ENCODE measurements at places on chromosomes 4 and X.
A peak's percentile ranks its signal among the peaks of the same experiment; 100 is the strongest.

- DNase-seq: peak; percentile 17
Measured at GRCh38 chr4:56656346-56656643, 24.8 kb downstream of the HOPX start.

DNA sequence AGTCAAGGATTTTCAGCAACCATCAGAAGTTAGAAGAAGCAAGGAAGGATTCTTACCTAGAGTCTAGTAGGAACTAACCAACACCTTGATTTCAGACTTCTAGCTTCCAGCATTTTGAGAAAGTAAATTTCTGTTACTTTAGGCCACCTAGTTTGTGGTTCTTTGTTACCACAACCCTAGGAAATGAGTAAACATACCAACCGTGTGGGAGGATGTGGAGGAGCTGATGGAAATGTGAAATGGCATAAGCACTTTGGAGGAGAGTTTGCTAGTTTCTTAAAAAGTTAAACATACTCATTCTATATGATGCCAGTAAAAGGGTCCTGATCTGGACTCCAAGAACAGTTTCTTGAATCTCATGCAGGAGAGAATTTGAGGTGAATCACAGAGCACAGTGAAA, 679.4 kb downstream of the PDHA2 start:
- DNase-seq: no peak

GRCh38 chr4:36254371-36254770, 10.1 kb upstream of the ARAP2 start:
- no peak for DNase-seq

GRCh38 chr4:39637586-39638353, 895 bp downstream of the SMIM14 start:
- DNase-seq: no peak

DNA sequence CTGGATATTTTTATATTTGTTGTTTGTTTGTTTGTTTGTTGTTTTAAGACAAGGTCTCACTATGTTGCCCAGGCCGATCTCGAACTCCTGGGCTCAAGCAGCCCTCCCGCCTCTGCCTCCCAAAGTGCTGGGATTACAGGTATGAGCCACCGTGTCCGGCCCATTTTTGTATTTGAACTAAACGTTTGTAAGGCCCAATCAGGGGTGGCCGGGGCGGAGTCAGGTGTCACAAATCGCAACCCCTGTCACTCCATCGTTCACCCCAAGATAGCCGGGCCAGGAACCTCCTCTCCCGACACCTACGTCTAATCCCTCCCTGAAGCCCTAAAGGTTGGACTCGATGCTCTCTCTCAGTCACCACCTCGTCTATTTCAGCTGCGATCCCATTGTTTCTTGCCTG, 722 bp upstream of the EFHC2 start:
- DNase-seq: peak; percentile 44

DNA sequence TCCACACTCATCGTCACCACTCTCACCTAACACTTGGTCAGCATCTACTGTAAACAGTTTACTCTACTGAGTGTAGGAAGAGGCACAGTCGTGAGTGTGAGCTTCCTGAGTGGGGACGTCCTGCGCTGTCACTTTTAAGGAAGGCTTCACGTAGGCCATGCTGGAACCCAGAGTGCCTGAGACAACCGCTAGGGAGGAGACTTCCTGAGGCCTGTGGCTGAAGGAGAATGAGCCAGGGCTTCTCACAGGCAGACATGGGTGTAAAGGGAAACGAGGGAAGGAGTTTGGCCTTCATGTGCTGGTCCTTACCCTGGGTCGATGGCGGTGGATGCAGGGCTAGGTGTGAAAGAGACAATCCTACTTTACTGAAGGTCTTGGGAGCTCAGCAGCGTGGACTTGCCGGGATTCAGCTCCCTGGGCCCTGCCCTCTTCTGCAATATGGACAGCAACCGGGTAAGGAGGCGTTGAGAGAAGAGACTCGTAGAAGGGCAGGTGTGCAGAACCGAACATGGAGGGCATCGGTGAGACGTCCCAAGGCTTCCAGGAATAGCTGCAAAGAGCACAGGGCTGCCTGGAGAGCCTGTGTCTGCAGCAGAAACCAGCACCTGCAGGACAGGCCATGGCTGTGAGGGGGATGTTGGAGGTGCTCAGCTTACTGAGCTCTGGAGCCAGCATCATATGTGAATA, 48.7 kb upstream of the TLR3 start:
- no peak for DNase-seq

DNA sequence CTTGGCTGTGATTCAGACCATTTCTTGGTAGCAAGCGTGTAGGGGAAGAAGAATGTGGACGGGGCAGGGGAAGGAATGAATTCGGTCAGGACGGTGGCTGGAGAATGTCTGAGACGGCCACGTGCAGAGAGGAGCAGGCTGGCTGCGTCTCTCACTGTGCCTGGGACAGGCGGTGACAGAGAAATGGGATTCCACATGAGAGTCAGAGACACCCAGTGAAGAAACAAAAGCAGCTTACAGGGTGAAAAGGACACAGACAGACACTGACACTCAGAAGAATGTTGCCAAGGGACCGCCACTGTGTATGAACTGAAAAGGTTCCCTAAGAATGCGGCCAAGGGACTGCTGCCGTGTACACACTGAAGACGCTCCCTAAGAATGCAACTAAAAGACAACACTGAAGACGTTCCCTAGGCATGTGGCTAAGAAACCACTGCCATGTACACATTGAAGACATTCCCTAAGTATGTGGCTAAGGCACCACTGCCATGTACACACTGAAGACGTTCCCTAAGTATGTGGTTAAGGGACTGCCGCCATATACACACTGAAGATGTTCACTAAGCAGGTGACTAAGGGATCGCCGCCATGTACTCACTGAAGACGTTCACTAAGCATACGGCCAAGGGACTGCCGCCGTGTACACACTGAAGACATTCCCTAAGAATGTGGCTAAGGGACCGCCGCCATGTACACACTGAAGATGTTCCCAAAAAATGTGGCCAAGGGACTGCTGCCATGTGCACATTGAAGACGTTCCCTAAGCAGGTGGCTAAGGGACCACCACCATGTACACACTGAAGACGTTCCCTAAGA, 49.1 kb downstream of the DHRSX start:
- no peak for DNase-seq

DNA sequence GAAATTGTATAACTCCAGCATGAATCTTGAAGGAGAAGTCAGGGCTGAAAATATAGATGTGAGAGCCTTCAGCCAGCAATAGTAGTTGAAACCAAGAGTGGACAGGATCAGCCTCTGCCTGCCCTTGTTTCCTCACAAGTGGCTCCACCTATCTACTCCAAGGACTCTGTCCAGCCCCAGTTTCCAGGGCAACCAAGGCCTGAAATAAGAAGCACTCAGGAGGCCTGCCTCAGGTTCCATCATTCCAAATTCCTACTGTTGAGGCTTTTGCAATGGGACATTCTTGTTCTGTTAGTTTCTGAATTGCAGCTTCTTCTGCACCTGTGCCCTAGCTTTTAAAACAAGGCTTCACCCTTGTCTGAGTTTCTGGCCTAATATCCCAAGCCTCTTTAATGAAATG, 41.6 kb downstream of the TRPC5OS start:
- no peak for DNase-seq

GRCh38 chr4:142383800-142384470, 462.2 kb downstream of the INPP4B start:
- no peak for DNase-seq

- DNase-seq: no peak
Measured at GRCh38 chr4:101667348-101667747, 123.2 kb upstream of the BANK1 start.

DNA sequence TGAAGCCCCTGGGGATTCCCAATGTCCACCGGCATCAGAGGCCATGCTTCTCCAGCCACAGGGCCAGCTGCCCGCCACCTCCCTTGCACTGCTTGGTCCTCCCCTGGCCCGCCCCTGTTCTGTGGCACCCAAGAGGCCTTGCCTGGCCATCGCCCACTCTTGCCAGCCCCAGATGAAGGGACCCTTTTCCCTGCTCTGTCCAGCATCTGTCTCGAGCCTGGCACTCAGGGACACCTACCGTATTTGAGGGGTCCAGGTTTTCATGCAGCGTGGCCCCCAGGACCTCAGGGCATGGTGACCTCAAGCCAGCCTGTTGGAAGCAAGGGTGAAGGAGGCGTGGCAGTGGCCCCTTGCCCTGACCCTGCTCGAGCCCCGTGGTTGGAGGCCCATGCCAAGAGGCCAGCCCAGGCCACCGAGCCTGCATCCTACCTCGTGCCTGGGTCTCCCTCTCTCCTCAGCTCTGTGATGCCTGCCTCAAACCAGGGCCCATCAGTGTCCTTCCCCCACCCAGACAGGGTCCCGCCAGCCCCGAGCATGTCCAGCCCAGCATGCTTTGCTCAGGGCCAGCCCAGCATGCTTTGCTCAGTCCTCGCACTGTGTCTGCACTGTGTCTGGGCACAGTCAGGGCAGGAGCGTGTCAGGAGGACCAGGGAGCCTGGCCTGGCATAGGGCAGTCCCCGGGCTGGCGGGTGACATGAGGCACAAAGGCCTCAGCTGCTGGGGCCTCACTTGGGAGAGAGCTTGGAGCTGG, 14.3 kb upstream of the FGFR3 start:
- DNase-seq: no peak

GRCh38 chr4:56186808-56187523, 200.3 kb downstream of the AASDH start:
- DNase-seq: no peak

DNA sequence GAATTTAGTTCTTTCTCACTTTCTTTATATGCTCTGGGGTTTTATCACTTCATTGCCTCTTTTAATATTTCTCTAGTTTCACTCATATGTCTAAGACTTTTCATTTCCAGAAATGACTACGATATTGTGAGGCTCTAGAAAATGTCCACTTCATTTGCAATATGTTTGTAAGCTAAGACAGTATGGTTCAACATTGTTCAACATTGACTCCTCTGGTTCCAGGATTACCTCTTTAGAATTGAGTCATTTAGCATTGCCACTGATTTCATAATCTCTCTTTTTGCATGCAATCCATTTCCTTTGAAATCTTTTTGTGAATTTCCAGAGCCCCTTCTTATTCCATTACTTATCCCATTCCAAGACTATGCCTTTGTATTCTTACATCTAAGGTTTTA, 32.3 kb downstream of the BBS12 start:
- DNase-seq: no peak

DNA sequence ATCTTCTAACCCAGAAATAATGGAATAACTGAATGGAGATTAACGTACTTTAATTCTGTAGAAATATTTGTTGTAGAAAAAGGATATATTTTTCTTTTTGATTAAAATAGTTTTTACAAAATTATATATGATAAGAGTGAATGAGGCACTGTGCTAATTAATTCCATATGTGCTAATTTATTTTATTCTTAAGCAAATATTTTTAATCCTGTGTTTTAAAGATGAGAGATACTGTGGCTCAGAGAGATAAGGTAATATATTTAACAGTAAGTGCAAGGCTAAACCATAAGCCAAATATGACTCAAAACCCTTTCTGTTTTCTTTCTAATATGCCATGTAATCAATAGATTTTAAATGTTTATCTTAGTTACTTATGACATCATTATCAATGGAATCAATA, 88.2 kb downstream of the EMCN start:
- DNase-seq: no peak

DNA sequence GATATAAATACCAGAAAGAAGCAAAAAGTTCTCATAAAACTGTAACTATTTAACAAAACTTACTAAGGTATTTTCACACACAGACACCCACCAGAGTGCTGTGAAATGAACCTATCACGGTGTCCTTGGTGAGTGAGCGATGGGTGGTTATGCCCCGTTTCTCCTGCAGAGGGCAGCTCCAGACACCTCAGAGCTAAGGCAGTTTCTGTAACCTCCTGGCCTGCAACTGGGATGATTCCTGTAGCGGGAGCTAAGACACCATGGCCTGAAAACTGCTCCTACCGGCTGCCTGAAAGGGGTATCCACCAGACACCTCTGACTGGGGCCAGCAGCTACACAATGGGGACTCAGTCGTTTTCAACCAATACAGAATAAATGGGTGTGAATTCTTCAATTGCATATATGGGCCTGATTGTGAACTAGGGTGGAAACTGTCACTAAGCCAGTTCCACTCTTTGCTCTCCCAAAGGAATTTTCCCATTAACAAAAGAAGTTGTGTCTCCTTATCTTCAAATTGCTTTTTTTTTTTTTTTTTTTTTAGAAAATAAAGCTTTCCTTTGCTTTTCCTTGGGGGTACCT, 2375.8 kb upstream of the TENM3 start:
- DNase-seq: no peak

DNA sequence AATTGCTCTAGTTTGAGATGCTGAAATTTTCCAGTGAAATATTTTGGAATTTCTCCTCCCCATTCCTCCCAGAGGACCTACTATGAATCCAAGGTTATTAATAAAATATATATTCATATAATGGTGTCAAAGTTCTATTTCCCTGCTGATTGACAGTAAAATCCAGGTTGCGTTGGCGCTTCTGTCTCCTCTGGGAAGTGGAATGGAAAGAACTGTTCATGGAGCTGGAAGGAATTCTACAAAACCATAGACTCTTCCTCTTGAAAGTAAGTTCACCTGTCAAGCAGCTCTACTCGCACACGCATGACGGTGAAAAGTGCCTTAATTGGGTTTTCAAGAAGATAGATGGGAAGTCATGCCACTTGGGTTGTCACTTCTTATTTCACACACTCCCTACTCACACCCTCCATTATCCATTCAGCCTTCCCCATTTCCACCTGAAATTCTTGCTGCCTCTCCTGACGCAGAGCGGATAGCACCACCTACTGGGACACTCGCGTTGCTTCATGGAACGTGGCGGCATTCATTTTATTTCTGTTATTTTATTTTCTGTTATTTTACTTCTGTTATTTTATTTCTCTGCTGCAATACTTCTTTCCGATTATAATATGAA, 351.6 kb downstream of the NLGN4X start:
- no peak for DNase-seq

DNA sequence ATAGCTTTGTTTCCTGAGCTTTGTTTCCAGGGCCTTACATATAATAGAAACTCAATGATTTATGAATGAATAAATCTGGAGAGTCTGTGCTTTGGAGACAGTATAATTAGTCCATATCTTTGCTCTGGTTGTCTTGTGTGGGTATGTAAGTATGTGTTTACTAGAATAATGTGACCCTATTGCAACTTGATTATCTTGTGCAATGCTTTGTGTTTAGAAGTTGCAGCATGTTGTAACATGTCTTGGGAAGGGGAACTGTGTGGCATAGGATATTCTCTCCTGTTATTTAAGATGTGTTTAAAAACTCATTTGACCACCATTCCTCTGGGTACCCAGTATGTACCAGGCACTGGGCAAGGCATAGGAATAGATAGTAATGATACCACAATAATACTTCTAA, 6.1 kb downstream of the SPATA18 start:
- DNase-seq: no peak

GRCh38 chr4:19401301-19402080, 850.2 kb upstream of the SLIT2 start:
- DNase-seq: no peak

- DNase-seq: no peak
Measured at GRCh38 chr4:19002170-19002569, 980.6 kb upstream of the LCORL start.
